Lung (tissue), 17 donors: ENCODE measurements at places on chromosomes 5 and 9.
A peak's percentile ranks its signal among the peaks of the same experiment; 100 is the strongest.

- no peak for DNase-seq
- no peaks in the 10 kb centered on the region for H3K27me3 ChIP-seq
- no peaks in the 10 kb centered on the region for H3K4me1 ChIP-seq
These were observed 202.8 kb downstream of the DMRTA1 start for GRCh38 chr9:22649384-22649783.

- no peaks in the 10 kb centered on the region for H3K36me3 ChIP-seq
- DNase-seq, result no peak
- no peak overlapping the region for H3K4me3 ChIP-seq
- H3K27me3 ChIP-seq, result no peaks in the 10 kb centered on the region
These were observed 36.5 kb downstream of the KIF2A start for GRCh38 chr5:62342476-62342837.

GRCh38 chr5:32713770-32714381, 2.8 kb downstream of the NPR3 start:
- peak overlapping the region; percentile 62 for H3K4me3 ChIP-seq
- H3K36me3 ChIP-seq, result no peaks in the 10 kb centered on the region
- peaks cover 36% of the 10 kb centered on the region for H3K4me1 ChIP-seq

DNA sequence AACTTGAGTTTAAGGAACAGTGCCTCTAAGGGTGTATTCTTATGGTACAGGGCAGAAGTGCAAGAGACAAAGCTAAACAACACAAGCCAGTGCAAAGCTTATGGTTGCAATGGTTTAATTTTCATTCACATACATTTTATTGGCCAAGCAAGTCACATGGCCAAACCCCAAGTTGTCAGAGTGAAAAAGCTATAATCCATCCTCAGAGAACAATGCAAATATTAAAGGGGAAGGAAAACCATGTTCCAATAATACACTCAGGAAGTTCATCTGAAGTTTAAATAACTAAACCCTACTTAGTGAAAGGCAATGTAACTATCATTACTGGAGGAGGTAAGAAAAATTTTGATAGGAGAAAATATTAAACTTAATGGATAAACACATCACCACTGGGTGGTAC, 26.6 kb upstream of the TLR4 start:
- H3K27ac ChIP-seq, result no peak overlapping the region
- no peaks in the 10 kb centered on the region for H3K36me3 ChIP-seq
- no peak overlapping the region for H3K4me3 ChIP-seq
- H3K4me1 ChIP-seq, result no peaks in the 10 kb centered on the region
- no peaks in the 10 kb centered on the region for H3K27me3 ChIP-seq

DNA sequence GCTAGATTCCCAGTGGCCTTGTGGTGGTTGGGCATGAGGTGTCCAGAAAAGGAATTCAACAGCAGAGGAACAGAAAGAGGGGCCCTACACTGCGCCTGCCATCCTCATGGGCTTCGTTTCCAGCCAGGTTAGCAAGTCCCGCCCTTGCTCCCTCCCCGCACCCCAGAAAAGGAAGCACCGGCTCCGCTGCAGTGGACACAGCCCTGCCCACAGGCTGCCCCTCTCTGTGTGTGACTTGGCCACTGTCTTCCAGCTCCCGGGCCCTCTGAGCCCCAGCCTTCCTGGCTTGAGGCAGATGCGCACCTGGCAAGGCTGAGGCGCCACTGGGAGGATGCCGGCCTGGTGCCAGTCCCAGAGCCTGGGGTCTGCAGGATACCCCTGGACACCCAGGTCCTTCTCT, 305.0 kb upstream of the IRX4 start:
- no peaks in the 10 kb centered on the region for H3K36me3 ChIP-seq
- H3K4me1 ChIP-seq, result peaks cover 6% of the 10 kb centered on the region
- H3K27ac ChIP-seq, result no peak overlapping the region

DNA sequence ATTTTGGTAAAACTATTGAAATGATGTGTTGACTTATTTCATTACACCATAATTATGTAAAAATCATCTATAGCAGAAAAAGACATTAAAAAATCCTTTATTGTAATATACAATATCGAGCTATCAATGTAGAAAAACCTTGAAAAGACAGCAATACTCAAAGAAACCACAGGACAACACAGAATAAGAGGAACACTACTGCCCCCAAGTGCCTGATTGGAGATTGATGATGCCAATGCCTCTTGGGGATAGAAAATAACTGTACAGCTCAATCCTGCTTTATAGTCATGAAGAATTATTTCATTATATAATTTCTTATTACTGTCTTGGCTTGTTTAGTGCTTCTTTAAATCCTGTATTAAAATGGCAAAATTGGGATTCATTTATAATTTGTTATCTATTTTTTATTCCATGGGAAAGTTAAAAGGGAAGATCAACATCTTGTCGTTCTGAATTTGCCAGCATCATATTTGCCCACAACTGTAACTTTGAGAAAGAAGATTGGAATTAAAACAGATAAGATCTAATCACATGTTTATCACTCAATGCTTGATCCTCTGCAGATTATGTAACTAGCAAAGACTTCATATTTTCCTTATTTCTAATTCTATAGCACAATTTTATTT, 337.5 kb downstream of the CDH9 start:
- peak; percentile 48 for DNase-seq
- no peaks in the 10 kb centered on the region for H3K36me3 ChIP-seq
- H3K4me3 ChIP-seq, result no peak overlapping the region
- H3K27ac ChIP-seq, result no peak overlapping the region
- no peaks in the 10 kb centered on the region for H3K4me1 ChIP-seq

DNA sequence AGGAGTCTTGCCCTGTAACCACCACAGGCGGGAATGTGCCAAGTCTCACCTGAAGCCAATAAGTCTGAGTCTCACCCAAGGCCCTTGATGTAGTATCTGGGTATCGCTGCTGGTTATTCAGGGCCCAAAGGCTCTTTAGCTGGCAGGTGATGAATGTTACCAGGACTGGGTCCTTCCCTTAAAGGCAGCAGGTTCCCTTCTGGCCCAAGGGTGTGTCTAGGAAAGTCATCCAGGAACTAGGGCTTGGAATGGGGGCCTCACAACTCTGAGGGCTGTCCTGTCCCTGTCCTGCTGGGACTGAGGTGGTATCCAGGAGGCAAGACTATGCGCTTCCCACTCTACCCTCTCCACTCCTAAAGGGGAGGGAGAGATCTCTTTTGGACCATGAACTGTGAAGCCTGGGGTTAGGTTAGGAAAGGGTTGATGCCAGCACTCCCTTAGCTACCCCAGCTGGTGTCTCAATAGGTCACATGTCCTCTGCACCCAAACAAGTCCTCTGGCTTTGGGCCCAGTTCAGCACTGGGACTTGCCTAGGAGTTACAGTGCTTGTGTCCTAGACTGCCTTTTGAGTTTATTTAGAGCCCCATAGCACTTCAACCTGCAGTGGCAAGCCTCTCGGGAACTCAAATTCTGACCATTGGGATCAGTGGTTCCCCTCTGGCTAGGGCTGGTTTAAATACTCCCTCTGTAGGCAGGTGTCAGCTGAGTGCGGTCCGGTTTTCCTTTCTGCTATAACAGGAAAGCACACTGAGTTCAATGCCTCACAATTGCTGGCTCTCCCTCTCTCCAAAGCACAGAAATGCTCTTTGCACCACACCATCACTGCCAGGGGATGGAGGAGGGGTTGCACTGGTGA, 22.5 kb upstream of the RANBP3L start:
- no peak overlapping the region for H3K4me3 ChIP-seq
- H3K36me3 ChIP-seq, result no peaks in the 10 kb centered on the region
- H3K27me3 ChIP-seq, result no peaks in the 10 kb centered on the region
- no peak for DNase-seq
- peaks cover 25% of the 10 kb centered on the region for H3K4me1 ChIP-seq
